ENCODE measurements at places on chromosomes 2 and 18.

DNA sequence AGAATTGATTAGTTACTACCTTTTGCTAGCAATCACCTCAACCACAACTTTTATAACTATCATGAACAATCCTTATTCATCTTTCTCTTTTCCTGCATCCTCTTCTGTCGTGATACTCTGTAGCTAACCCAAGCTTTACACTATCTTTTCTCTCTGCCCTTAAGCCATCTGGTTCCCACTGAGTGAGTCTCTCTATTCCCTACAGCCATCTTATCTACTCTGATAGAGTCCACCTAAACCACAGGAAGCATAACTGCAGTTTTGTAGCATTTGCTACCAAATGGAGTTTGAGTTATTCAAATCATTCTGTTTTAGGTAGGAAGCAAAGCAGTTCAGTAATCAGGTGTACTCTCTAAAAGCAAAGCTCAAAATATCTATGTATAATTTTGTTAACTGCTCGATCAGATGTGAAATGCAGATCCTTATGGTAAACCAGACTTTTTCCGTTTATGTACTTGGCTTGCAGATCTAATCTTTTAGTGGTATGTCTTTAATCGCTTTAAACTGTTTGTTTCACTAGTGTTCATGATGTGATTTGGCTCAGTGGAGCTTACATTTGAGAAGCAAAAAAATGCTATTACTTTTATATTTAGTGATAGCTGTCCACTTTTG lies 91.0 kb downstream of the CSRNP3 start:
- no peak for DNase-seq

DNA sequence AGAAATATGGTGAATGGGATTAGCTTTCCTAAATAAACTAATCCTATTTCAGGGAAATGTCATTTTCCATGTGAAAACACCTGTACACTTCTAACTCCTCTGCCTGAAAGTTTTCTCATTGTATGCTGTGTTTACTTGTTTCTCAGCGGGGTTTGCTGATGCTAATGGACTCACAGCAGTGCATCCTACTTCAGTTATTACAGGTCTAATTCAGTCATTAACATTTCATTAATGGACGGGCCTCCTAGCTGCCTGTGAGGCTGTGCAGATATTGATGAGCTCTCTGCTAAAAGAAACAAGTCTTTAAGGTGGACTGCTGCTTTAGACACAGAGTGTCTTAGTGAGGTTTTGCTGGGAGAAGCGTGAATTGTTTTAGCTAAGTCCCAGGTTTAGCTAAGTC lies 1342.0 kb upstream of the ZEB2 start:
- no peak for DNase-seq

DNA sequence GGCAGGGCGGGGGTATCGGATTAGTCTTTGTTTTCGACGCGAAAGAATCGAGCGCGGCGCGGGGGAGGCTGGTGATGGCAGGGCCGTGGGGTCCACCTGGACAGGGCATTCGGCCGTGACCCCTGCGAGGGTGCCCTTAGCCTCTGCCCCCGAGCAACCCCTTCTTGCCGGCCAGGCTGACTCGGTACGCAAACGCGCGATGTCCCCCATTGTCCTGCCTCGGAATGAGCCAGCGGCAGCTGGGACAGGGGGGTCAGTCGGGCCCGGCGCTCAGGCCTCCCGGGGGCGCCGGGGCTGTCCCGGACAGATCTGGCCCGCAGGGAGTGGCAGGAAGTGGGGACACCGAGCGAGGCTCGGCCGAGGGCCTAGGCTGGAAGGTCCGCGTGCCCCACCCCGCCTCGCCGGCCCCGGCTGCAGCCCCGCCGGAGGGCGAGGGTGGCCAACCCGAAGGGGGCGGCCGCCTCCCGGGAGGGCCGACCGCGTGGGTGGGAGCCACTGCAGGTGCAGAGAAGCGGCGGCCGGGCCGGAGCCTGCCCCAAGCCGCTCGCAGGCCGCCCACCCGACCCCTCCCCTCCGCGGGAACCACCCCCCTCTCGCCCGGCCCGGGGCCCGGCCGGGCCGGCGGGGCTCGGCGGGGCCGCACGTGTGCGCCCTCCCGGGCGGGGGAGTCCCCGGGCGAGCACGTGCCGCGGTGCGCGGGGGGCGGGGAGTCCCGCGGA lies at the start of gene TET3:
TSS of gene TET3 (plus strand) at position 708 of the 719 bp plus-strand sequence. CDS start 1,494 bp downstream, outside the sequence.
- no peak for DNase-seq

DNA sequence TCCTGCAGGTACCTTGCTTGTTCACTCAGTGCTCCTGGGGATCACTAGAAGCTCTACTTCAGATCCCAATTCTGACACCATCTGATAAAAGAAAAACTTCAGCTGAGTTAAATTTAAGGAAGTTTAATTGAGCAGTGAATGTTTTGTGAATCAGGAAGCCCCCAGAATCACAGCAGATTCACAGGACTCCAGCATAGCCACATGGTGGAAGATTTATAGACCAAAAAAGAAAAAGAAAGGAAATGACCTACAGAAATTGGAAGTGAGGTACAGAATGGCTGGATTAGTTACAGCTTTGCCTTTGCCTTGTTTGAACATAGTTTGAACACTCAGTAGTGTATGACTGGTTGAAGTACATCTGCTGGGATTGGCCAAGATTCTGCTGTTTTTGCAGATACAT lies 182.7 kb upstream of the SCN7A start:
- DNase-seq = no peak

GRCh38 chr2:127733816-127734537 lies 32.7 kb downstream of the SFT2D3 start:
- peak; percentile 47 for DNase-seq

DNA sequence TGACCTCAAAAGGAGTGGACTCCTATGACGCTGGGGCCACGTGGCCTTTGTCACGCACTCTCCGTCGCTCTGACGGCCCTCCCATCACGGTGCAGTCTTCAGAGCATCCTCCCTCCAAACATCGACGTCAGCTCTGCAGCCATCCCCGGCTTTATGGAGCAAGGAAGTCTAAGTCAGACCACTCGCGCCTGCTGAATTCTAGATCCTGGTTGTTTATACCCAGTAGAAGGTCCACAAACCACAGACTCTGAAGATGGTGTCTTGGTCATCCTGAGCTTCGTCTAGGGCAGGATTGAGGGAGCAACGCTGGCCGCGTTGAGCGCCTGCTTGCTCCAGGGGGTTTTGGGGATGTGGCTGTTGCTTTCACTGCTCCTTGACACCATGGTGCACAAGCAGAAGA lies 228.0 kb upstream of the SALL3 start:
- no peak for DNase-seq

DNA sequence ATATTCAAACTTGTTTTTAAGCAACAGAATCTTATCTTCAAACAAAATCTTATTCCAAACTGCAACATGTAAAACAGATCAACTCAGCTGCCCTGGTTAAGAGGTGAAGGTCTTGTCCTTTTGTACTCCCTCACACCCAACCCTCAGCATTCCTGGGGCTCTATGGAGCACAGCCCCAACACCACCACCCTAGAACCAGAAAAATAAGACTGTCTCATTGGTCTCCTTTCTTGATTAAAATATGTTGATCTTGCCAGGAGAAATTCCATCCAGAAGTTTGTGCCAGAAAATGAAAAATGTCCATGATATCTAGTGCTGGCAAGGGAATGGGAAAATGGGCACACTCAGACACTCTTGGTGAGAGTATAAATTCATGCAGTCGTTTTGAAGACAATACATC lies 62.1 kb upstream of the TMEM17 start:
- no peak for DNase-seq

DNA sequence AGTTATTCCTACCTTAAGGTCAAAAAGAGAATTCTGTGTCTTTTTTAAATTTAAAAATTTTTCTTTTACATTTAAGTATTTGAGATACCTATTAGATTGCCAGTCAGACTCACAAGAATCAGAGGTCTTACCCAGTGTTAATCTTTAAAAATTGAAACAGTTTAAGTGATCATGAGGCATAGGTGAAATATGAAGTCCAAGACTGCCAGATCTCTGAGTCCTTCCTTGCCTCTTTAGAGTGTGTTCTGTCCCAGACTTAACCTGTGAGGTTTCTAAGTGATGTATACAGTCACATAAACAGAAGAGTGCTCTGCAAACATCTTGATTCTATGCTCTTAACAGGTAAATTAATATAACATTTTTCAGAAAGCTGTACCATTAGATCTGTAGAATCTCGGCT lies 40.6 kb downstream of the ACTR3 start:
- DNase-seq = no peak

DNA sequence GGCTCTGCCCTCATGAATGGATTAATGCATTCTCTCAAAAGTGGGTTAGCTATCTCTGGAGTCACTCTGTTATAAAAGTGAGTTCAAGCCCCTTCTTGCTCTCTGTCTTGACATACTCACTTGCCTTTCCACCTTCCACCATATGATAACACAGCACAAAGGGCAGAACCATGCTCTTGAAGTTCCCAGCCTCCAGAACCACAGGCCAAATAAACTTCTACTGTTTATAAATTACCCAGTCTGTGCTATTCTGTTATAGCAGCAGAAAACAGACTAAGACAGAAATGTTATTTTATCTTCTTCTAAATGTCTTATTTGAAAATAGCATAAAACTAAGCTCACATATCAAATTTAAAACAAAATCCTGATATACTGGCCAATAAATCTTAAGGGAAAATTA lies 15.0 kb downstream of the RAB1A start:
- no peak for DNase-seq

- DNase-seq = no peak
Observed at GRCh38 chr18:2444201-2444875, 127.0 kb downstream of the METTL4 start.

DNA sequence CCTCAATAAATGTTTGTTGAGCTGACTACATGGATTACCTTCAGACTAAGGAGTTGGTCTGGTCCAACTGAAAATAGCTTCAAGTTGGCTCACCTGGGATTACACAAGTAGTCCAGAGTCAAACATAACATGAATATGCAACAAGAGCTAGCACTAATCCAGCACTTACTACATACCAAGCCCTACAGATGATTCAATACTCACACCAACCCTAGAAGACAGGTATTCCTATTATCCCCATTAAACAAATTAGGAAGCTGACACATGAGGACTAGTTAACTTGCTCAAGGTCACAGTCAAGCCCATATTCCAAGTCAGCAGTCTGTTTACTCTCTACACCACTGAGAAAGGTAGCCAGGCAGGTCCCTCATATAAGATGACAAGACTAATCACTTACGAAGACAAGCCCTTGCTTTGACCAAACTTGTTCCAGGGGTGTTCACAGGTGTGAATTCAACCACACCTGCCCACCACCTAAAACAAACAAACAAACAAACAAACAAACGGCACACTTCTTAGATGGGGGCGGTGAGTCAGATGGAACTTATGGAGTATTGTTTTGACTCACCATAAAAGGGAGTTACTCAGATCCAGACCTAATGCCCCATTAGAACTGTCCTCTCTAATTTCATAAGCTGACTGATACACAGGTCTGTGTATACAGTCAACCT lies 29.1 kb downstream of the TMEM131 start:
- DNase-seq = no peak

GRCh38 chr2:40642237-40642636 lies 190.3 kb upstream of the SLC8A1 start:
- DNase-seq = no peak

DNA sequence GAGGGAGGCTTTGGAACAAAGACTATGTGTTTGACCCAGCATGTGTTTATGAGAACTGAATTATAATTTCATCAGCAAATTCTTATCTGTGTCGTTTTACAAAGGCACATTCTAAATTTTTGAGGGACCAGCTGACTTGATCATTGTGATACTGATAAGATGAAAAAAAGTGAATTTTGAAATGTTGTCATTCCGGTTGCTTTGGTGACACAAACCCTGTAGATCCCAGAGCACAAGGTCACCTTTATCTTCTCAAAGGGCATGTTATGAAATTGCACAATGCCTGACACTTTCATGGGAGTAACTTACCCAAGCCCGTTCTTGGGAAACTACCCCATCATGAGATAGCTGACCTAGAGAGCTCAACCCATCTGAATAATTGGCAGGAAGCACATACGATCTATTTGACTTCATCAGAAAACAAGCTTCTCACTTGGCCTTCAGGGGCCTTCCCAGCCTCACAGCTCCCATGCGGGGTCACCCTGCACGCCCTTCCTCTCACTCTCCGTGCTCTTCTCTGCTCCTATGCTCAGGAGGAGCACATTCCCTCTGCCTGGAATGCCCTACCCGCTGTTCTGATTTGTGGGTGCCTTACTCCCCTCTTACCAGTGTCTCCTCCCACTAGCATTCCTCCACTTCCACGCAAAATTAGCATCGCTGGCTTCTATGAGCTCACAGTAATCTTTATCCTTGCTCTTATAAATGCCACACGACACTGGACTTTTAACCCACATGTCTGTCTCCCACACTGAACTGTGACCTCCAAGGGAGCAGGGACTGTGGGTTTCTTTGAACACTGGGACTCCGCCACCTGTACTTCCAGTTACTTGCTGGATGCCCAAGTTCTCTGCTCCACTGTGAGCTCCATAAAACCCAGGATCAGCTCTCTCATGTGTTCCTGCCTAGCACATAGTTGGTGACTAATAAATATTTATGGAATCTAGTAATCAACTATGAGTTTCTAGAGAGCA lies 555.8 kb upstream of the ID2 start:
- no peak for DNase-seq

- DNase-seq = no peak
Observed at GRCh38 chr2:26020231-26020640, 13.6 kb upstream of the RAB10 start.

- DNase-seq = peak; percentile 5
Observed at GRCh38 chr2:39377226-39377939, 59.7 kb downstream of the MAP4K3 start.

GRCh38 chr2:46117379-46117778 lies 179.8 kb upstream of the EPAS1 start:
- DNase-seq = peak; percentile 11

DNA sequence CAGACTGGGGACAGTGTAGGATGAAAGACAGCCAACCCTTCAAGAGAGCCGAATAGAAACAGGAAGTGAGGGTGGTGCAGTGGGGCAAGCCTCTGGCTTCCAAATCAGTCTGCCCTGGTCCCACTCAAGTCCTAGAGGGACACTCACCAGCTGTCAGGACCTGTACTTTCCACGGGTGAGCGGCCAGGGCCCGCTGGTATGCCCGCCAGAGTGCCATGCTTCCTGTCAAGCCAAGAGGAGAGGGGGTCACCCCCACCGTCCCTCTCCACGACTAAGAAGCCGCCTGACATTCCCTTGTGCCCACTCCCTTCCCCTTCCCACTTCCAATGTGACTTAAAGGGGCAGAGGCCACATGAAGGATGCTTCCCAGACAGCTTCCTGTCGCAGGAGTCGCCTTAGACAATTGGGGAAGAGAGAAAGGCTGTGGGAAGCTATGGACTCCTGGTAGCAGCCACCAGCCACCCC lies 564 bp downstream of the MPV17 start:
- no peak for DNase-seq

DNA sequence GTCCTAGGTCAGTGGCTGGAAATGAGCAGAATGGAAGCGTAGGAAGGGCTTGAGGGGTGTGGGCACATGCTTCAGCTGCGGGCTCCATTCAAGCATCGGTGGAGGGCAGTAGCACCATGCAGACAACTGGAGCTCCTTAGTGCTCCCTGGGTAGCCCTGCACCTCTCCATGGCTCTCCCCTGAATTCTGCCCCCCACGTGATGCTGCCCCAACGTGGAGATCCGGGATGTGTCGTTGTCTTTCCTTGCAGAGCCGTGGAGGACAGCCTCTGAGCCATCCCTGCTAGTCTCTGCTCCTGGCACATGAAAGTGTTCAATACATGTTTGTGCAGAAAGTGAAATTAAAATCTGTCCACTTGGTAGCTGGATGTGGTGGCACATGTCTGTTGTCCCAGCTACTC lies 94.5 kb downstream of the SH3RF3 start:
- no peak for DNase-seq

GRCh38 chr2:94875820-94876522 lies 4.7 kb downstream of the TEKT4 start:
- no peak for DNase-seq

GRCh38 chr2:16614314-16614860 lies 51.2 kb downstream of the CYRIA start:
- no peak for DNase-seq
